RPMI7951 (cell line): ENCODE measurements at places on chromosomes 16 and 17. TPM values are rescaled to one million over a fixed set of nuclear protein-coding genes. Genes with fewer than 3 reads are reported as not detected.

Gene CDC42EP4
- total RNA-seq = 12.9 and 16.5 TPM in 2 replicates

Gene SEZ6
- not detected in 2 replicates for total RNA-seq

Gene IFI35
- total RNA-seq = 26.7 and 43.8 TPM in 2 replicates

Gene IGF2BP1
- 4.0 and 5.0 TPM in 2 replicates for total RNA-seq

Gene ABCA6
- 0.10 TPM in 1 of 2 replicates, not detected in the other for total RNA-seq

Gene RETREG3
- total RNA-seq = 25.4 and 28.7 TPM in 2 replicates

Gene MMP28
- not detected in 2 replicates for total RNA-seq

Gene TBX4
- not detected in 2 replicates for total RNA-seq

Gene WNT3
- 0.20 and 0.96 TPM in 2 replicates for total RNA-seq

Gene ARL5C
- not detected in 2 replicates for total RNA-seq

DNA sequence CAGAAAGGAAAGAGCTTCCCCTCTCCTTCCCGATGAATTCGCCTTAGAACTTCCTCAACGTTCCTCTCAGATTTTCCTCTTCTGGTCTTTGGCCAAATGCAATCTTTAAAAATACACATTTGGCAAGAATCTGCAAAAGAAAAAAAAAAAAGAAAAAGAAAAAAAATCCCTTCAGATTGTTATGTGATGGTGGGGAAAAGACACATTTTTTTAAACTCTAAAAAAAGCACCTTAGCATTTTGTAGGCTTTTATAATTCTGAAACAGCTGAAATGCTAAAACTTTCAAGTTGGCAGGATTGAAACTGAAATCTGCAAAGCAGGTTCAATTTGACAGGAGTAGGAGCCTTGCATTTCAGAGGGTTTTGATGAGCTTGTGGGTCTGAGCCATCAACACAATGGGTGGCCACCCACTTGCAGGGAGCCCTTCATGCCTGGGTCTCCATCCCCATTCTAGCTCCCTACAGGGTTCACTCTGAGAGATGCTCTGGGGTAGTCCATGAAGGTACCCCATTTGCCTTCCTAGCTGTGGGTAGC lies 33.1 kb downstream of the CACNG3 start:
- DNase-seq = no peak

DNA sequence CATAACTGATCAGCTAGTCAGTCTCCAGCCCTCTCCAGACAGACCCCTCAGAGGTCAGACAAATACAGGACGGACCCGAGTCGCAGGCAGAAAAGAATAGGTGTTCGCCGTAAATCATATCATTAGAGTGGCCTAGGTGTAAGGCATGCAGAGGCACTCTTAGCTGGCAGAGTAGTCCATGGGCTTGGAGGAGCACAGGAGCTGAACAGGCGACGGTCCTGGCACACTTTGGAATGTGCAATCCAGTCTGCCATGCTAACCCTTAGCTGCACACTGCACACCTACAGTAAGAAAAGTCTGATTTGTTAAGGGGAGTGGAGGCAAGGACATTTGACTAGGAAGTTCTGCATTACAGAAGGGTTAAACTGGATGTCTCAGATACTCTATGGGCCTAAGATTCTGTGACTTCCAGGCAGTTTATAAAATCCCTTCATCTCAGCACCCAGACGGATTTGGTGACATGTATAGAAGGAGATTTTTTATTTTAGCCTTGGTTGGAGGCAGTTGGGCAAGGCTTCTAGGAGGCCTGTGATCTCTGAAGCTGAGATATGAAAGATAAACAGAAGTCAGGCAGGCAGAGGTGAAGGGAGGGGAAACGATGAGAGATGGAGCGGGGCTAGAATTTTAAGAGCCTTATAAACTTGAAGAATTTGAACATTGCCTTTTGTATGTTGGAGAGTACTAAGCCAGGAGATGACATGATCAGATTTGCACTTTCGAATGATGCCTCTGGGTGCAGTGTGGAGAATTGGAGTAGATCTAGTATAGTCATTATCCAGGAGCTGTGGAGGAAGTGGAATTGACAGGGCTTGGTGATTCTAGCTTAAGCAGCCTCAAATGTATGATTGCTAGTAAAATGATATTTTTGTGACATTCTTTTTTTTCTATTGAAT lies 34.6 kb upstream of the SLC5A11 start:
- no peak for DNase-seq

DNA sequence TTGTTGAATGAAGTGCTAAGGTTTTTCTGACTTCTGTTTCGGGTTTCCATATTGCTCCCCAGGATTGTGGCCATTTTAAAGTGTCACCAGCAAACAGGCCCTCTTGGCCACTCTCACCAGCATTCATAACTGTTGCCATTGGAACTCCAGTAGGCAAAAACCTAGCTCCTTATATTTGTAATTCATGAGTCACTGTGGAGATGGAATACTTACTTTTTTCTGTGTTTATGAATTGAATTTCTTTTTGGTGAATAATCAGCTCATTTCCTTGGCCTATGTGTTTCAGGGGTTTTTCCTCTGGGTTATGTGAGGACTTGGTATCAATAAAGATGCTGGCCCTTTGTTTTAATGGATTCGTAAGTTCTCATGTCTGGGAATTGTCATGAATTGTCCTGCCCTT lies 255.1 kb downstream of the SNX29 start:
- peak; percentile 37 for DNase-seq

- DNase-seq = peak; percentile 24
These were observed 543 bp downstream of the TXNDC11 start for GRCh38 chr16:11742093-11742535.

DNA sequence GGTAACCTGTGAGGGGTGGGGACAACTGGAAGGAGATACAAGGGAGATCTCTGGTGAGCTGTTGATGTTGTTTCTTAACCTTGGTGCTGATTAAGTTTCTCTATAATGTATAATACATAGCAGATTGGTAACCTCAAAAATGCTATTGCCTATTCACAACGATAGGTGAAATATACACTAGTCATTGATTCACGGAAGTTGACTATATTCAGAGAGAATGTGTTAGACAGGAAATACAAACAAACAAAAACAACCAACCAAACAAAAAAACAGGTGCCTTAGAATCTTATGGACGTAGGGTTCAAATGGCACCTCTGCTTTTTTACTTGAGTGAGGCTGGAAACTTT lies 21.5 kb downstream of the HSD17B2 start:
- DNase-seq = no peak

DNA sequence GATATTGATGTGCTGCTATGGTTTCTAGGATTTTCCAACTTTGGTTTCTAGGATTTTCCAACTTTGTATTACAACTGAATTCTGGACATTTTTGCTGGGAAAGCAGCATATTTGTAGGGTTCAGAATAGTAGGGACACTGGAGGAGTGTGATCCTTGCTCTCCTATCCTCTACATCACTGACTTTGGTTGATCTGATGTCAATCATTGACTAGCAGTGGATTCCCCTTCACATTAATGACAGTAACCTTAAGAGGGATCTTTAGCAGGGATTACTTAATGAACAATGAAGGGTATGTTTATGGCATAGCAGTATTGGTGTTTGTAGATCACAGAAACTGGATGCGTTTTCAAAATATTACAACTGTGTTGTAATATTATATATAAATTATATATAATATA lies 67.4 kb downstream of the MAP2K4 start:
- DNase-seq = no peak

DNA sequence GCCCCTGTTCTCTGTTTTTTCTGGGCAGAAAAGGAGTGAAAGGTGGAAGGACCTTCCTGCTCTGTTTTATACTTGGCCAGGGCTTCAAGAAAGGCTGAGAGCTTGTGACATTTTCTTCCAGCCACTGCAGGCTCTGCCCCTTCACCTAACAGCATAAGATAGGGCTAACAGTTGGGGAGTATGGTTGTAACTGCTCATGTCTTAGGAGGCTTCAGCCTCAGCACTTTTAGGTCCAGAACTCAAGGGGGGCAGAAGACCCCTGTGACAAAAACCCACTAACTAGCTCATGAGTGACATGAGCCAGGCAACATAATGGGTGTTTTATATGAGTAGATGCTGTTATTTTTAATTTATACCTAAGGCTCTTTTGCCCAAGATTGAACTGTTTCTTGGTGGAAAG lies 4.9 kb downstream of the ALDOA start:
- no peak for DNase-seq

- DNase-seq = peak; percentile 54
These were observed 946 bp downstream of the STUB1 start for GRCh38 chr16:680967-681745.

GRCh38 chr16:15919331-15919730 lies 30.1 kb upstream of the ABCC1 start:
- DNase-seq = no peak

- no peak for DNase-seq
These were observed 73.7 kb downstream of the NETO2 start for GRCh38 chr16:47069841-47070584.

DNA sequence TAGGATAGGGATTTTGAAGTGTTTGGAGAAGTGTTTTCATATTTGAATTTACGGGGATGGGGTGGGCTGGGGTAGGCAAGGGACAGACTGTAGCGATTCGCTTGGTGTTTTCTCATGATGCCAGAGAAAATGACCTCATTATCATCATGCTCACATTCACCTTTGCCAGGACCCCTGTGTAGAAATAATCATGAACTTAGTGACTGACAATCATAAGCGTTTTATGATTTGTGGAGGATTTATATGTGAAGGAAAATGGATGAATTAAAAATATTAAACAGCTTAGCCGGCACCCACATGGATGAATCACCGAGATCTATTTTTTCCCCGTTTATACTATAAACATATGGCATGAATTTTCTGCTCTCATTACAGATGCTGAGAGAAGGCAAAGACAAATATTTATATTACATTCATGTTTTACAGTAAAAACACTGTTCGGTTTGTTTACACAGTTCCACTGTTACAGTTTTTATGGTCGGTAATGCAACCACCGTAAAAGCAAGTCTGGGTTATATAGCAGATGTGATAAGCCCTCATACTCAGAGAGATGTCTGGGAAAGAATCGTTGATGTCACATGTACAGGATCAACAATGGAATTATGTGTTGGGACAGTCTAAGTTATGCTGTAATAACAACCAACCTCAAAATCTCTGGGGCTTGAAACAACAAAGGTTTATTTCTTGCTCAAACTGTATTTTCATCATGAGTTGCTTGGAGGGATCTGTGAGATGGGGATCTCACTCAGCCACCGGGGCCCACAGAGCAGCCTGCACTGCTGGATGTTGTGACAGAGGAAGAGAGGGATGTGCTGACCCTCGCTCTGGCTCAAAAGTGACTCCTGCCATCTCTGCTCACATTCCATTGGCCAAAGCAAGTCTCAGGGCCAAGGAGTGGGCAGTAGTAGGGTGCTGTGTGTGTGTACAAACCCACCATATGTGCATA lies 85.1 kb downstream of the WWOX start:
- DNase-seq = no peak

GRCh38 chr17:39144416-39144840 lies 7.0 kb downstream of the PLXDC1 start:
- DNase-seq = peak; percentile 93

DNA sequence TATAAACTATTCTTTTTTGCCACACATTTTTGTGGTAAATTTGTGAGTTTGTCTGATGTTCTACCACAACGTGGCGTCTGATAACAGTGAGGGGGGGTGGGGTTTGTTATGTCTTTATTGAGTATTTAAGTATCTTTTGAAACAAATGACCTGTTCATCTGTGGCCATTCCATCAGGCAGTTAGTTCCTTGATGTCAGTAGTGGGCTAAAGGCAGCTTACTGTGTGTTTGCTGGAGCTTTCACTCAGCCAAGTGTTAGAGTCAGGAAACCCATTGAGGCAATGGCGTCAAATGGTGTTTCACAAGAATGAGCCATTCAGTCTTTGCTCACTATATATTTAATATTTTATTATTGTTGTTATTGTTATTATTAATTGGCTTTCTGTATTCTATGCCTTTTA lies 28.0 kb downstream of the NQO1 start:
- no peak for DNase-seq

GRCh38 chr17:59837308-59838051 lies 55.3 kb downstream of the TUBD1 start:
- DNase-seq = peak; percentile 100

DNA sequence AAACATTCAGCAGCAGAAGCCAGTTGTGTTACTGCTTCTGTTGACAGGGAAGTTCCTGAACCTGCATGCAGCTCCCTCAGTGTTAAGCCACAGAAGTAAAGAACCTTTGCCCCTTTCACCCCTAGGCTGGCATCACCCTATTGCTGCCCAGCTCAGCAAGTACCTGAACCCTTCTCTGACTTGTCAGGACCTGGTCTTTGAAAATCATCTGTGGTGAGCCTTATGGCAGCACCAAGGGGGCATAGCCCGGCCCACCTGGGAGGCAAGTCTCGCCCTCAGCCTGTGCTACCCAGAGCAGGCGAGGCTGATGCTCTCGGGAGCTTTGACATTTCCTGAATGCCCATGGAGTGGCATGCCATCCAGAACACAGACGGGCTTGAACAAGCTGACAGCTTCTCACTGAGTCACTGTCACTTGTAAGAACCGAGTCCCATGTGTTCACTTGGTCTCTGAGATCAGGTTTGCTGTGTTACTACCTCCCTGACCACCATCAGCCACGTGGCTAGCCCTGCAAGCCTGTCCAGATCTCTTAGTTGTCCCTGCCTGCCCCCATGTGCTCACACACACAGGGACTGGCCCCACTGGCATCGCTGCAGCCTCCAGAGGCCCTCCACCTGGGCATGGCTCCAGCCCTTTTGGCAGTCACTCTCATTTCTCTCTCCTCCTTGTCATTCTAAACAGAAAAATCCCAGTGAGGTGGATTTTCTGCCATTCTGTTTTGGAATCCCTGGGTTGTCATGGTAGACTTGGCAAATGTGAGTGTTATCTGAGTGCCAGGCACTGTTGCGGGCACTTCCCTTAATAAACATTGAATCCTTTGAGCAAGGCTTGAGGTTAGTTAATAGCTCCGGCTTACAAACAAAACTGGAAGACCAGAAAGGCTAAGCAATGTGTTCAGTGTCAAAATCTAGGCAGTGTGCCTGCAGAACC lies 2.9 kb upstream of the CARMIL2 start:
- no peak for DNase-seq

- DNase-seq = no peak
These were observed 61.4 kb downstream of the ATF7IP2 start for GRCh38 chr16:10447289-10447688.

- peak; percentile 29 for DNase-seq
These were observed 11.3 kb downstream of the MCRIP1 start for GRCh38 chr17:81821603-81822311.

- no peak for DNase-seq
These were observed 105.9 kb upstream of the RPL38 start for GRCh38 chr17:74097450-74098135.
